ENCODE measurements at places on chromosomes 2 and 18. TPM values are rescaled to one million over a fixed set of nuclear protein-coding genes. Genes with fewer than 3 reads are reported as not detected.

Gene COL6A3
- polyA plus RNA-seq: 23.2 TPM

Gene RNU2-63P
- not detected for polyA plus RNA-seq

Gene LIMS4
- 1.7 TPM for polyA plus RNA-seq

Gene TDRD15
- polyA plus RNA-seq: not detected

Gene TRIM43
- polyA plus RNA-seq: not detected

Gene NYAP2
- polyA plus RNA-seq: 0.90 TPM

Gene ABCG8
- not detected for polyA plus RNA-seq

Gene HOXD13
- 0.01 TPM for polyA plus RNA-seq

Gene RAB6C
- 0.06 TPM for polyA plus RNA-seq

Gene DTYMK
- polyA plus RNA-seq: 8.1 TPM

Gene MEP1B
- polyA plus RNA-seq: not detected

Gene EN1
- polyA plus RNA-seq: 0.89 TPM

Gene GYPC
- 93.2 TPM for polyA plus RNA-seq

Gene CFC1
- not detected for polyA plus RNA-seq

Data from psoas muscle (tissue), 8 donors.